ENCODE measurements at places on chromosomes 16 and 17.

GRCh38 chr16:53629151-53629550, 74.5 kb downstream of the RPGRIP1L start:
- no peak for DNase-seq

DNA sequence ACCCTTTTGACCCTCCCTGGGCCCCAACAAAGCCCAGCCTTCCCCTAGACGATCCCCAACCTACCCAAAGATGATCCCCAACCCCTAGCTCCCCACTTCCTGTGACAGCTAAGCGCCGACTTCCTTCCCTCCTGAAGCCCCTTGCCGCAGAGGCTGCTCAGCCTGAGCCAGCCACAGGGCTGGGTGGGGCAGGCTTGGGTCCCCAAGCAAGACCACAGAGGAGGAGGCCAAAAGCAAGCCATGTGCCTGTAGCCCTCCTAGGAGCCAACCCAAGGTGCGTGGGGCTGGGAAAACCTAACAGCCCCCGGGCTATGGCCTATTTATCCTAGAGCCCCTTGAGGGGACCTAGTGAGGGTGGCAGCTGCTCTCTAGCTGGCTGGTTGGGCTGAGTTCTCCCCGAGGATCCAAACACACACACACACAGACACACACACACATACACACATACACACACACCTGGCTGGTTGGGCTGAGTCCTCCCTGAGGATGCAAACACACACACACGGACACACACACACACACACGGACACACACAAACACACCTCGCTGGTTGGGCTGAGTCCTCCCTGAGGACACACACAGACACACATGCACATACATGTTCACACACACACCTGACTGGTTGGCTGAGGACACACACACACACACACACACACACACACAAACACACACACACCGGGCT, 4.8 kb downstream of the ARRB2 start:
- DNase-seq: no peak

GRCh38 chr17:39404542-39405378, 3.3 kb upstream of the FBXL20 start:
- DNase-seq: no peak

GRCh38 chr17:77687921-77688320, 270.6 kb upstream of the TNRC6C start:
- DNase-seq: no peak

GRCh38 chr16:30557707-30557956, 542 bp downstream of the ZNF764 start:
- DNase-seq: no peak

DNA sequence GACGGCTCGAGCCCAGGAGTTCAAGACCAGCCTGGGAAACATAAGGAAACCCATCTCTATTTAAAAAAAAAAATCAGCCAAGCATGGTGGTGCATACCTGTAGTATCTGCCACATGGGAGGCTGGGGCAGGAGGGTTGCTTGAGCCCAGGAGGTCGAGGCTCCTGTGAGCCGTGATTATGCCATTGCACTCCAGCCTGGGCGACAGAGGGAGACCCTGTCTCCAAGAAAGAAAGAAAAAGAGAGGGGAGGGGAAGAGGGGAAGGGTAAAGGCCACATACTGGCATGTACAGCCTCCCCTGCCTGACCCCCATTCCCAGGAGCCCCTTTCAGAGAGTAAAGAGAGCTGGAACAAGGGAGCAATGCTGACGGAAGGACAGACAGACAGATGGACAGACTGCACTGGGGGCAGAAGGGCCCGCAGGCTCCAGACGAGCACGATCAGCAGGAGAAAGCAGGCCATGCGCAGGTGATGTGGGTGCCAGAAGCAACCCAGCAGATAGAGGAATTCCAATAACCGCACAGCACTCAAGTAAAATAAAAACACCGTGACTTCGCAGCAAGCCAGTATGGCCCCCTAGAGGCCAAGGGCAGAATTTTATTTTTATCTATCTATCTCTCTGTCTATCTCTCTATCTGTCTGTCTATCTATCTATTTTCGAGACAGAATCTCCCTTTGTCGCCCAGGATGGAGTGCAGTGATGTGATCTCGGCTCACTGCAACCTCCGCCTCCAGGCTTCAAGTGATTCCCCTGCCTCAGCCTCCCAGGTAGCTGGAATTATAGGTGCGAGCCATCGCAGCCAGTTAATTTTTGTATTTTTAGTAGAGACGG, 27.1 kb upstream of the SNN start:
- no peak for DNase-seq

- DNase-seq: peak; percentile 53
Measured at GRCh38 chr17:17300624-17301568, 2.3 kb upstream of the NT5M start.

DNA sequence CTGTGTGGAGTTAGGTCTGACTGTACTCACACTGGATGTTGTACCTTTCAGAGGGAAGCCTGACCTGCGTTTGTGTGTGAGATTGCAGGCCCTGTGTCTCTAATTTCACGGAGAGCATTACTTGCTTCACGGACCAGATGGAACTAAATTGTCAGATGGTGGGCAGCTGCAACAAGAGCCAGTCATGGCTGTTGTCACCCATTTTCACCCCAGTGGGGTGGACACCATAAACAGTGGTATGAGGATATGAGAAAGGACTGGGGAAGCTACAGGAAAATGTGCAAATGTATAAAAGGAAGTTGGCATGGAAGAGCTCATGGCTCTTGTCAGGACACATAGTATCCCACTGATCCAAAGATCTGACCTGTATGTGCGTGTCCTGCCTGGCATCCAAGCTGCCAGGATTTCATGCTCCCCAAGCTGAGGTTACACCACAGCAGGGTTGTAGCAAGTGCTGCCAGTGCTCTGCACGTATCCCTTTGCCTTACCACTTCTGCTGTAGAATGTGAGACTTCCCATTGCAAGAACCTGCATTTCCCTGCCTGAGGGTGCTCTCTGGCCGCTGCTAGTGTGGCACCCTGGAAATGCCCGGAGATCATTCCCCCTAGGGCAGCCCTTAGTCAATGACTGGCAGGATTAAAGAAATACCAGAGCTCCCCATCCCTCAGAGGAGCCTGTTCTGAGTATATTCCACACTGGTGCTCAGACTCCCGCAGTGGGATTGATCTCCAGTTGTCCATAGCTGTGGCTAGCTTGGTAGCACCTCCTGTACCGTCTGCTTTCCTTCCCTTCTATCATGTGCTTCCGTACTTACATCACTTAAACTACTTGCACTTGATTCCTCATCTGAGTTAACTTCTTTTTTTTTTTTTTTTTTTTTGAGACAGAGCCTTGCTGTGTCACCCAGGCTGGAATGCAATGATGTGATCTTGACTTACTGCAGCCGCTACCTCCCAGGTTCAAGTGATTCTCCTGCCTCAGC, 70.4 kb upstream of the TANC2 start:
- no peak for DNase-seq

DNA sequence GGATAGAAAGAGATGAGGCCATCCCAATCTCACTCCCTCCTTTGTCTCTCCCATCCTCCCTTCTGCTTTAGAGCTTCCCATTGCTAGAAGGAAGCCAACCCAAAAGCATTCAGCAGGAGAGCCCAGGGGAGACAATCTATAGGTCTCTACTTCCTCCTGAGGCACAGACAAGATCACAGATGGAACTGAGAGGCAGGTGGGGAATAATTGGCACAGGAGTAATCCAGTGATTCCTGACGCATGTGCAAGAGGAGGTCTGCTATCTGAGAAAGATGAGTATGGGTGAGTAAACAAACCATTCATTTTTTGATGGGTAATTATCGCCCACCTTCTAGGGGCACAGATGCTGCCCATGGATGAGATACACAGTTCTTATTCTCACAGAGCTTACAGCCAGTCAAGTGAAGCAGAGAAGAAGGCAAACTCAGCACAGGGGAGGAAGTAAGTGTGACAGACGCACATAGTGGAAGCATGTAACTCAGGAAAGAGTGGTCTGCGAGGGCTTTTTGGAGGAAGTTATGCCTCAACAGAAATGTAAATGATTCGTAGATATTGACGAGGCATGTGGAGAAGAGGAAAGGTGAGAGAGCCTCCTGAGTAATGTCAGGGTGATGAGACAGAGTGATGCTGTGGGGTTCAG, 88.9 kb upstream of the HLF start:
- DNase-seq: no peak

DNA sequence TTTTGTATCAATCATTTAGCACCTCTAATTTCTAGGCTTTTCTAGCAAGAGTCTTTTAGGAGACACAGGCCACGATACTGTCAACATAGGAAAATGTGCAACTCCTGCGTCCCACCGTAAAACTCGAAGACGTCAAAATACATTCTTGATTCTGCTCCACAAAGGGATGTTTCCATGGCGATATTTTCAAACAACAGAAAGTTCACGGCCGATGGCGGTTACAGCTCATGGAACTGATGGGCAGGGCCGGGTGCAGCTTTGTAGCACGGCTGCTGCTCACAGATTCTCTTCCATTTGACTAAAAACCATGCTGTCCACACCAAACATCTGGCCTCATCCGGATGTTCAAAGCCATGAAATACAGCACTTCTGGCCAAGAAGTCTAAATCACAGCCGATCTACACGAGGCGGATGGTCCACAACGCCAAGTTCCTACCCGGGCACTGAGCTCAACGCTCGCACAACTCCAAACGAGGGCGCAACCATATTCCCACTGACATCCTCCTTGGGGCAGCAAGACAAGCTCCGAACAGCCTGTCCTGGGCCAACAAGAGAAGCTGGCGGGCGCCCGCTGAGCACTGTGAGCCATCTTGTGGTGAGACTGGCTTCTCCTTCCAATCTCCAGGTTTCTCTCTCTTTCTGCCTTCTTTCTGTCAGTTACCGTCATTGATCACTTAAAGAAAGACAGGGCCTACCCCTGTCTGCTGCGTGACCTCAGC, 79.8 kb downstream of the ZNF778 start:
- DNase-seq: no peak

- DNase-seq: no peak
Measured at GRCh38 chr16:70659953-70660671, 13.8 kb downstream of the IL34 start.

GRCh38 chr17:8176197-8176940, at the start of gene TMEM107:
Gene TMEM107 (minus strand): TSS chr17:8176380. CDS start chr17:8176286, 94 bp downstream.
- DNase-seq: peak; percentile 93

- DNase-seq: no peak
Measured at GRCh38 chr16:90026135-90026534, 6.9 kb upstream of the DBNDD1 start.
